Stimulated activated CD4-positive, alpha-beta T cell treated with anti-CD3 and anti-CD28 coated beads, Interleukin-1b, Interleukin-23, amount 100 ng/mL, for 1 hour (primary cell): ENCODE measurements at places on chromosomes 16 and 17.

GRCh38 chr17:27601069-27601974, 29.7 kb upstream of the LGALS9 start:
- DNase-seq = peak; percentile 53

- no peak for DNase-seq
Observed at GRCh38 chr17:50498021-50498874, 10.0 kb upstream of the MYCBPAP start.

DNA sequence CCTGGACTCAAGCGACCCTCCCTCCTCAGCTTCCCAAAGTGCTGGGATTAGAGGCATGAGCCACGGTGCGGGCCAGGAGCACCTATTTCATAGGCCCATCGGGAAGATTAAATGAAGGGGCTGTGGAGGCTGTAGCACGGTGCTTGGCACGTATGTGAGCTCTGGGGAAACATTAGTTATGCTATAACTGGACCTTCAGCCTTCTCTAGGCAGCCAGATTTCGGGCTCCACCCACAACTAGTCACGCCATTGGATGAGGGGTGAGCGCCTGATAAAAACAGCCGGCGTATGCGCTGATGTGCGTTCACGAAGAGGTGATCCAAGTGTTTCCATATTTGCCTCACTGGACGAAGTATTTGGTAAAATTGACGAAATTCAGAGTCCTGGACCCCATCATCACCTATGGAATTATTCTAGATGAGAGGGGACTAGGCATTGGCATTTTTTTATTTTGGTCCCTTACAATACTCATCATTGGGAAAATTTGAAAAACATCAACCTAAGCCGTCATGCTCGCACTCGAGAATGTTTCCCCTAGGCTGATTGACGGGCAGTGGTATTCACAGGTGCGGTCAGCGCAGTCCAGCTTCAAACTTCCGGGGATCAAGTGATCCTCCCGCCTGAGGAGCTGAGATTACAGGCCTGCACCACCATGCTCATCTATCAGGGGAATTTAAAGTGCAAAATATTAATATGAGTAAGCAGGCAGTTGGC, 1.8 kb upstream of the ANKRD11 start:
- no peak for DNase-seq

DNA sequence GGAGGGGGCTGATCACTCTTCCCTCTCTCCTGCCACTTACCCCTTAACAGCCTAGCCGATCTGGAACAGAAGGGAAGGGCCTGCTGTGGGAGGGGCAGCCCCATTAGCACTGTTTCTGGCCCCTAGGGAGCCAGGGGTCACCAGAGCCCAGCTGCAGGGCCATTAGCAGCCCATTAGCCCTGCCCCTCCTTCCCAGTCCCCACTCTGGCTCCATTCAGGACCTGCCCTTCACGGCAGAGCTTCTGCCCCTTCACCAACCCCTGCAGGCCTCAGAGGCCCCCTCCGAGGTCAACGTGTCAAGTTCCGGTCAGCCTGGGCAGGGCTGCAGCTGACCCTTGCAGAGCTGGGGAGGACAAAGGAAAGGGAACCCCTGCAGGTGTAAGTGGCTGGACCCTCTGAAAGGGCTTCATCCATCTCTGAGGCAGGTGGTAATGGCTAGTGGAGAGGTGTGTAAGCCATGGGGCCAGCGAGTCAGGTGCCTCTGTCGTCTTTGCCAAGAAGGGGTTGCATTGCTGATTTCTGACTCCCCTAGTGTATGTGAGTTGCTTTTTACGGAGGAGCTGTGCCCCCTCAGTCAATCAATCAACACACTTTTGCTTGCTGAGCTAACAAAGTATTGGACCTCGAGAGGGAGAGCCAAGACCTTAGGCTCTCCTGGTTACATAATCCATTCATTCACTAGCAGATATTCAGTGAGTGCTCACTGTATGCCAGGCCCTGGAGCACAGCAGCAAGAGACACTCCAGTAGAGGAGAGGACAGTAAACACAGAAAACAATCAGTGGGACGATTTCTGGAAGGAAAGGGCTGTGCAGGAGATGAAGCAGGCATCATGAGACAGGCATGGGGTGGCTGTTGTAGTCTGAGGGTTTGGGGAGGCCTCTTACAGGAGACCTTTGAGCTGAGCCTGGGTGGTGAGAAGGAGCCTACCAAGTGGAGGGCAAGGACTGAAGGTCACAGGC, 18.2 kb upstream of the KCNJ12 start:
- no peak for DNase-seq

DNA sequence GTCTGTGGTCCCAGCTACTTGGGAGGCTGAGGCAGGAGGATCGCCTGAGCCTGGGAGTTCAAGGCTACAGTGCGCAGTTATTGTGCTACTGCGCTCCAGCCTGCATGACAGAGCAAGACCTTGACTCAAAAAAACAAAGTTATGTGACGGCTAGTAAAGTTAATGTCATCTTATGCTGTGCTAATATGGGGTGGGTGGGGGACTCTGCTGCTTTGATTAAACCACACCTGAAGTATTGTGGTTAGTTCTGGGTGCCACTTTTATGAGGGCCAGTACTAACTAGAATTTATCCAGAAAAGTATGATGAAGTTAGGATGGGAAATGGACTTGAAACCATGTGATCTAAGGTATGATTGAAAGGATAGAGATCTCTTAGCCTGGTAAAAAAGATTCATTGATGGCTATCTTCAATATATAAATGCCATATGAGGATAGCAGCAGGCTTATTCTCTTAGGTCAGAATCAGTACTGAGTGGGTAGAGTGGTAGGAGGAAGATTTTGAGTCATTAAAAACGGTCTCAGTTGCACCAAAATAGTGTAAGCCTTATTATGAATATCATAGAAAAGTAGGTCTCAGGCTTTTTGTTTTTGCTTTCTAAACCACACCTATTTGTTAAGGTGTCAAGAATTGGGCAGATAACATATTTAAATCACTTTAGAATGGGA, 5.6 kb downstream of the WSB1 start:
- DNase-seq = no peak

- no peak for DNase-seq
Observed at GRCh38 chr16:72987480-72987901, 60.4 kb downstream of the ZFHX3 start.

DNA sequence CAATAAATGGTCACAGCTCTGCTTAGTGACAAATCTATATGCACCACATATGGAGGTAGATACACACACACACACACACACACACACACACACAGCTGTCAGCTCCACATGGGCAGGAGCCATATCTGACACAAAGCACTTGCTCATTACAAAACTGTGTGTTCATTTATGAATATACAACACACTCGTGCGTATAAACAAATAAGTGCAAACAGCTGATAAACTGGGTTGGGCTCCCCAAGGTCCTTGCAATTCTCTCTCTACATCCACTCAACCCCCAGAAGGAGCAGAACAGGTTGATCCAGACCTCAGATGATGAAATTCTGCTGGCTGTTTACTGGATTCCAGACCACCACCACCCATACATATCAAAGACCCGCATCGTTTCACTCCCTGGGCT, 140.7 kb downstream of the XYLT1 start:
- no peak for DNase-seq

- no peak for DNase-seq
Observed at GRCh38 chr16:66853261-66854139, 9.3 kb downstream of the CA7 start.

- no peak for DNase-seq
Observed at GRCh38 chr17:81039096-81039495, 4.1 kb downstream of the BAIAP2 start.

- no peak for DNase-seq
Observed at GRCh38 chr17:79658811-79659207, 48.0 kb upstream of the RBFOX3 start.

DNA sequence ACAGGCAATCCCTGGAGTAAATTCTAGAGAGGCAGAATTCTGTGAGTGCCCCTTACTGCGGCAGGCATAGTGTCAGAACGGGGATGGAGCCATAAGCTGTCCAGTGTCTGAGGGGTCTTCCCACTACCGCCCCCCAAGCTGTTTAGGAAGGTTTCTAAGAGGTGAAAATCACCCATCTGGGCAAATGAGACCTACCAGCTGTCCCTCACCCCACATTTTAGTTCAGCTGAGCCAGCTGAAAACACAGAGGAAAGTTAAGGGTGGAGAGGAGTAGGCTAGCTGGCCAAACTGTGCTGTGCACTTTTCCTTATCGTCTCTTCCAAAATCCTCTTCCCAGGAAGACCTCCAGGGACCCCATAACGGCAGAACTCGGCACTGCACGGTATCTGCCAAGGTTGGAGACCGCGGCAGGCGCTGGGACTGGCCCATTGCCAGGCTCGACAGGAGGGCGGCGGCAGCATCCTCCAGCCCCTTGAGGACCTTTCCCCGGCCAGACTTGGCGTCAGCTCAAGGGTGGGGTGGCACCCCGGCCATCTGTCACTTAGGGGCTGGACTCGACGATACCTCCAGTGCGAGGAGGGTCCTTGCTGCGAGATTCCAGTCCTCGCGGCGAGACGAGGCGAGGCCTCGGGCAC, 955 bp downstream of the ACLY start:
- peak; percentile 21 for DNase-seq

DNA sequence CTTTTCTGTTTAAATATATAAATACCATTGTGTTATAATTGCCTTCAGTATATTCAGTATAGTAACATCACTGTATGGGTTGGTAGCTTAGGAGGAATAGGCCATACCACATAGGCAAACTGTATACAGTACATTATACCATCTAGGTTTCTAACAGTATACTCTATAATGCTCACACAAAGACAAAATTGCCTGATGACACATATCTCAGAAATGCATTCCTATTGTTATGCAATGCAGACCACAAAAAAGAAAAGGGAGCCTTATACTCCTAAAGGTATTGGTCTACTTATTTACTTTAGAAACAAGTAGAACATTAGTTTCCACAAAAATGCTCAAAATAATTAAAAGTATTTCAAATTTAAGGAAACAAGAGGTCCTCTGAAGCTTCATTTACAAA, 47.9 kb downstream of the SETD6 start:
- DNase-seq = no peak

DNA sequence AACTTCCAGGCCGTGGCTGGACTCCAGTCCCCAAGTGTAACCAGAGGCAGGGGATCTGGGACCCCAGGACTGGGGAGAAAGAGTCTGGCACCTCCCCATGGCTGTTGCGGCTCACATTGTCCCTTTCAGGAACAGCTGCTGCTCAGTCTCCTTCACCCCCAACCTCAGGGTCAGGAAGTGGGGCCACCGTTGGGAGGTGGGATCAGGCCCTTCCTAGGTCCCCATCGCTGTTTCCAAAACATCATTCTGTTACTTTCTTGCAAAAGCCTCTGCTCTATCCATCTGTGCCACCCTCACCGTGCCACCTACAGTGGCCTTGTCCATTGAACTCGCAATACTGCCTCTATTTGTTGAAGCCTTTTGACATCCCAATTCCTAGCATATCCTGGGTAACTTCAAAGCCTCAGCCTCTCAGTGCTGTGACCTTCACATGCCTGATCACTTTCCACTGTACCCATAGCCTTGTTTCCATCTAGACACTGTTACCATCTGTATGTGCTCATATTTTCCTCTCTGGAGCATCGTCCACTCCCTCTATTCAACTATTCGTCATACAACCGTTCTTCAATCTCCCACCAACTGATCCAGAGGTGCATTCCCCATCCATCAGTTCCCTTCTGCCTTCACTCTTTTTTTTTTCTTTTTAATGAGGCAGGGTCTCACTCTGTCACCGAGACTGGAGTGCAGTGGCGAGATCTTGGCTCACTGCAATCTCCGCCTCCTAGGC, 15.0 kb upstream of the SRCIN1 start:
- no peak for DNase-seq

DNA sequence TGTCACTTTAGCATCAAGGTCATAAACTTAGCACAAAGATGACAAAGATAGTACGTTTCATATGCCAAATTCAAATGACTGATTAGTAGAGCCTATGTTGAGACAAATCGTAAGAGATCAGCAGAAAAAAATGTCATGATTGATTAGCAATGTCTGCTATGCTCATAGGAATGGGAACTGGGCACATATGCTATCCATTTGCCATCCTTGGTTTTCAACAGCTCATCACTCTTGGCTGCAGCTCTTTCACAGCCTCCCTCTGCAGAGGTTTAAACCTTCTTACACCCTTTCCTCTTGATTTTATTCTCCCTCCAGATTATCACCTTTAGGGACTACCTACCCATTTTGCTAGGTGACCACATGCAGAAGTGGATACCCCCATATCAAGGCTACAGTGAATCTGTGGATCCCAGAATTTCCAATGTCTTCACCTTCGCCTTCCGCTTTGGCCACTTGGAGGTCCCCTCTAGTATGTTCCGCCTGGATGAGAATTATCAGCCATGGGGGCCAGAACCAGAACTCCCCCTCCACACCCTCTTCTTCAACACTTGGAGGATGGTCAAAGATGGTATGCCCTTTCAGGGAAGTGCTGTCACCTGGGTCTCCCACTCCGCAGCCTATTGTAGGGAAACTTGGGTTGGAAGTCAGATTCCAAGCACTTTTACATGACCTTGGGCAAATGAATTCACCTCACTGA, 16.2 kb downstream of the MPO start:
- no peak for DNase-seq

- DNase-seq = no peak
Observed at GRCh38 chr17:39141915-39142664, 9.3 kb downstream of the PLXDC1 start.

GRCh38 chr17:49913226-49914095, 55.5 kb upstream of the DLX4 start:
- DNase-seq = no peak

DNA sequence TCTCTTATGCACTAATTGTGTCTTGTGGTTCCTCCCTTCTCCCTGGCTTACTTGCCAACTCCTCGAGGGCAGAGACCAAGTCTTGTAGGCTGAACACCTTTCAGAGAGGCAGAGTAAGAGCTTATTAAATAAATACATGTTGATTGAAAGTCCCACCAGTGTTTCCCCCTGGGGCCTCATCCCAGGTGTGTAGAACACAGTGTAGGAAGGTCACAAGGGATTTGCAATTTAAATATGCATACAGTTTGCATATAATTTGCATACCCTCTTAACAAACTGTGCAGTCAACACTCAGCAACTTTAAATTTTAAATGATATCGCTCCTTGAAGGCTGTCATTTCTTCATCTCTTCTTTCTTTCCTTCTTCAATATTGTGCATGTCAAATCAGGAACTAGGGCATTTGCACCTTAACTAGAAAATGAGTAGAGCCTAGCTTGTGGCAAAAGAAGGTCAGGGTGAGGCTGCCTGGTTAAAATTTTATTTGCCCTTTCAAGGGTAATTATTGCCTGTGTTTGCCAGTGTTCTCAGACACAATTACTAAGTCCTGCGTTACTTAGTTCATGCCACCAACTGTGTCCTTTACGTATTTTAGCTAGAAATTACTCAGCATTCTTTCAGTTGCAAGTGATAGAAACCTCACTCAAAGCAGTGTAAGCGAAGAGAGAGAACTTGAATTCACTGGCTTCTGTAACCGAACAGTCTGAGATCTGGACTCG, 465.7 kb downstream of the HAPSTR1 start:
- no peak for DNase-seq

- DNase-seq = no peak
Observed at GRCh38 chr17:2058586-2059546, 4.0 kb downstream of the HIC1 start.

DNA sequence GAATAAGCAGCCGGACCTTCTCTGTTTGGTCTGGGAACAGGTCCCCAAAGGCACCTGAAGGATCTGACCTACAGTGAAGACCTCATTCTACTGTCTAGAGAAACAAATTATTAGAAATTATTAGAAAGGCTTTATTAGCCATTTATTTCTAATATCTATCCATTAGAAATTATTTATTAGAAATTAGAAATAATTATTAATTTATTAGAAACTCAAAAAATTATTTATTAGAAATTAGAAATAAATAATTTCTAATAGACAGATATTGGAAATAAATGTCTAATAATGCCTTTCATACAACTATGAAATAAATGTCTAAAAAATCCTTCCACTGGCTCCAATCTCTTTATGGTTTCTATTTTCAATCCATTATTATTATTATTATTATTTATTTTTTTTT, 285.7 kb upstream of the ERCC4 start:
- DNase-seq = no peak
